ENCODE measurements at places on chromosomes 12 and 14. TPM values are rescaled to one million over a fixed set of nuclear protein-coding genes. Genes with fewer than 3 reads are reported as not detected.

CLEC7A gene
- total RNA-seq: 20.1 TPM

KRT6C gene
- total RNA-seq: not detected

GALNT16 gene
- total RNA-seq: not detected

GRCh38 chr14:98187281-98187680, 1084.7 kb downstream of the BCL11B start:
- no peak for DNase-seq

DNA sequence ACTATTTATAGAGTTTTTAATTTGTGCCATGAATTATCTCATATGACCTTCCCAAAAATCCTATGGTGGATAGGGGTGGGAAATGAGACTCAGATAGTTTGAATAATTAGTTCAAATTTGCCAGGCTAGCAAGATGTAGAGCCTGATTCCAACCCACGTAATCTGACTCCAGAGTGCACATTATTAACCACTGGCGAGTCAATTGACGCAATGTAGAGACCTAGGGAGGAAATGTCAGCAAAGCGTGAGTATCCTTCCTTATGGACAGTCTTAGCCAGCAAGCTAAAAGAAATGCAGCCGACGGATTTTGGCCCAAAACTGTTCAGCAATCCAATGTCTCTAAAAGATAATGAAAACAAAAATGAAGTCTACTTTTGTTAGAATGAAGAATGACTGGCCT, 193.3 kb upstream of the KRR1 start:
- no peak for DNase-seq

DNA sequence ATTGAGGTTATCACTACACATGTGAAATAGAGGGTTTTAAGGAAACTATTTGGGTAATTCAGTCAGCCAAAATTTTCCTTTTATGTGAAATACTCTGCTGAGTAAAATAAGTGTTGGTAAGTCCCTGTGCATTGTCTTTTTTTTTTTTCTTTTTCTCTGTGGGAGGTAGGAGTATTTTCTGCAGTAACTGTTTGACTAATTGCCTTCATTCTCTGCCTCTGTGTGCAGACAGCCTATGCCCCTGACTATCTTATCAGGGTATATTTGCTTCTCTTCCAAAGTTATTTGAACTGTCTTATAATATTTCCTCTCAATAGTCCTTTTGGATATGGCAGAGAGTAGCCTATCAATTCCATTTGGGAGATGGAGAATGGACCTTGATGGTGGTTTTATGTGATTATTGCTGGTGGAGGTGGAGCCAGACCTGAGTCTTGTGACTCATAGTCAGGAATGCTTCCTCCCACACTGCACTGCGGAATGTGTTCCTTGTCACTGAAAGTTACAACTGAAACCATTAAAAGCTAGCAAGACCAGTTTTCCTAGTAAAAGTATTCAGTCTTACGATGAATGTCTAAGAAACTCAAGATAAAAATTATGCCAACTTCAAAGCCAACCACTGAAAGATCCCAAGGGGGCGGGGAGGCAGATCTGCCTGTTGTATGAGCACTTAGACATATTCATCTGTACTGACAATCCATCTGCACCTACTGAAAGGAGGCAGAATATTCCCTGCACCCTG, 40.9 kb upstream of the STXBP6 start:
- DNase-seq: peak; percentile 48

GRCh38 chr12:124442772-124443445, 124.5 kb downstream of the NCOR2 start:
- DNase-seq: no peak

DNA sequence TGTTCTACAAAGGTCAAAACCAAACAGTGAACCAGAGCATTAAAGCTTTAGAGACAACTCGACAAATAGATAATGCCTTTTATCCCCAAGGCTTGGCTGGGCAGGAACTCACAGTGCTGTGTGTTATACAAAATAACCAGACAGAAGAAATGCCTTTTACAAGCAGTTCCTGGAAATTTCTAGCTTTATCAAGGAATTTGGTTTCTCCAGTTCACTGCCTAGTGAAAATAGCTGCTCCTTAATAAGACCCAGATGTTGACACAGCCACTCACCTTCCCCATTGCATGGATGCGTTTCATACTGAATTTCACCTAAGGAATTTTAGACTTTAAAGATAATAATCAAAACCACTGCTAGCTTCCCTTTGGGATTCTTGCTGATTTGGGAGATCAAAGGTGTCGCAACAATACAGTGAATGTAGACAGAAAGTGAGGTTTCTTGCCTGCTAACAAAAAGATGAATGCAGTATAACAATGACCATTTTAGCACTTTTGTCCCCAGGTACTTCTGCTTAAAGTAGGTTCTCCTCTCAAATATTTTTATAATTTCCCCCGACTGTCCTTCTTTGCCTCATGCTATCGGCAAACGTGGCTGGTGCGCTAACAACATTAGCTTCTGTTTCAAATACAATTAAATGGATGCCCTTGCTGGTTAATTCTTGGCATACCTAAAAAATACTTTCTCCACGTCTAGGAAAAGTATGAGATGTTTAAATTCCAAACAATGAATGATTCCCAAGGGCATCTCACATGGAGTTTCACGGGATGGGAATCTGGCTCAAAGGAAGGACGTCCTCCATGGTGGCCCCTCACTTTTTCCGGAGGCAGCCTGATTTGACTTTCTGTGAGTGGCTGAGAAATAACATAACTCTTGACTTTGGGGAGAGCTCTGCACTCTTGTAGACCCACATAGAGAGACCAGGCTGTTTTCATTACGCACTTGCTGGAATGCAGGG, 162.4 kb downstream of the C12orf75 start:
- DNase-seq: no peak

DNA sequence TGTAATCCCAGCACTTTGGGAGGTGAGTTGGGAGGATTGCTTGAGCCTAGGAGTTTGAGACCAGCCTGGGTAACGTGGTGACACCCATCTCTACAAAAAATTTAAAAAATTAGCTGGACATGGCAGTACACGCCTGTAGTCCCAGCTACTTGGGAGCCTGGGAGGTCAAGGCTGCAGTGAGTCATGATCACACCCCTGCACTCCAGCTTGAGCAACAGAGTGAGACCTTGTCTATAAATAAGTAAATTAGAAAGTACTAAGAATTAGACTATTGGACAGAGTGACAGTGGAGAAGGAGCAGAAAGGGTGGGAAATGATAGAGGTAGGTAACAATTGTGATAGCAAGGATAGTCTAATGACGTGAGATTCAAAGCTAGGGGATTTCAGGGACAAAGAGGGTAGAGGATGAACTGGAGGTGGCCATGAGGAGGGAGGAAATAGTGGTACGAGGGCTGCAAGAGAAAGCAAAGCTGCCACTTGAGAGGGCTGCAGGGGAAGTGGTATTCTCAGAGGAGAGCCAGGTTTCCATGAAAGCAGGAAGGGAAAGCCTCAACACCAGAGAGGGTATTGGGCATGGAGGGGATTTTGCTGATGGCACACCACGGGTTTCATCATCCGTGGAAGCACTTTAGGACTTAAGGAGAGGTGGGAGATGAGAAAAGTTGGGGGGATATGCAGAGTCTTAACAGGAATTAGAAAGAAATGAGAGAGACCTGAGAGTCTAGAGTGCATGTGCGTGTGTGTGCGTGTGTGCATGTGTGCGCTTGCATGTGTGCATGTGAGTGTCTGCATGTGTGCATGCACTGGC, 85.6 kb downstream of the SYNE2 start:
- DNase-seq: no peak

GRCh38 chr12:24943947-24944600, 4.8 kb downstream of the BCAT1 start:
- no peak for DNase-seq

- no peak for DNase-seq
These were observed 266.3 kb downstream of the GLT1D1 start for GRCh38 chr12:129119537-129119936.

DNA sequence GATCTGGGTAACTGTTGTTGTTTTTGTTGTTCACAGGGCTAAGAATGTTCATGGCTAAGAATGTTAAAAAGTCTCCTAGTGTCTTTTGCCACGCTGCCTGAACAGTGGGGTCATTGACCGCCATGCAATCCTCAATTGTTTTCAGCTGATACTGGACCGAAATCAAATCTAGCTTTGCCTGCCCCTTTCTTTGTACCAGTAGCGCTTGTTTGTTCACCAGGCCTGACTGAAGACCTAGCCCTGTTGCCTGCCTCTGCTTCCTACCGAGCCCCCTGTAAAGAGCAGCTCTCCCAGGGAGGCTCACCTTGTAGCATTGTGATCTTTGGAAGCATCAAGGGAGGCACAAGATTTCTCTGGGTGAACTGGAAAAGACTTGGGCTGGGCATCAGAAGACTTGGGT, 6.7 kb downstream of the PSEN1 start:
- no peak for DNase-seq

GRCh38 chr12:23236811-23237210, 611.8 kb downstream of the ETNK1 start:
- DNase-seq: no peak

- DNase-seq: no peak
These were observed 10.1 kb downstream of the RNASE6 start for GRCh38 chr14:20791187-20791586.

DNA sequence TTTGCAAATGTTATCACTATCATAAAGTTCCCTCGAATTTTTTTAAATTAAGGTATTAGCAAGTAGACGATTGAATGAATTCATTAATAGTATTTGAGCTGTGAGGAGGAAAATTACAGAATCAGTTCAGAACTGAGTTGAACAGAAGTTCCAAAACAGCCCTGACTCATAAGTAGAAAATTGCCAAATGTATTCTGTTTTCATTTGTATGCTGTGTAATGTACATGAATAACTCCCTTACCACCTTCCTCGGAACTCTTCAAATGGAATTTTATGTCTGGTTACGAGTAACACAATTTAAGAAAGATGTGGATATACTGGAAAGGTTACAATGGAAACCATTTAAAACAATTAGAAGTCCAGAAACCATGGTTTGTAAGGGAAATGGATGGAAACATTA, 283.3 kb upstream of the FAR2 start:
- DNase-seq: no peak

GRCh38 chr14:34098045-34098984, 147.4 kb upstream of the EGLN3 start:
- DNase-seq: peak; percentile 46

DNA sequence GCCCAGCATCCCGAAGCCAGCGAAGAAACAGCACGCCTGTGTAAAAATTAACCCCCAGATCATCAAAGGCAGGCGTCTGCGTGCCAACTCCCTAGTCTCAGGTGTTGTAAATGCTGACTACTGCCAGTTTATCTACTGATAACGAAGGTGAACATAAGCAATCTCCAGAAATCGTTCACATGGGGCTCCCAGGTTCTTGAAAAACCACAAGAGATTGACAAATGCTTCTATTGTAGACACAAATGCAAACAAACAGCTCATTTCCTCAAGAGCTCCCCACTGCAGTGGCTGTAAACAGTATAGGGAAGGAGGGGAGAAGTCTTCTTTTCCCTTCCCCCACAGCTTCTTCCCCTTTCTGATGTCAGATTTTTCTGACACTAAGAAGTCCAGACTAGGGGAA, 5.3 kb upstream of the PLEKHG3 start:
- peak; percentile 84 for DNase-seq

GRCh38 chr14:29847056-29847380, 80.6 kb downstream of the PRKD1 start:
- DNase-seq: no peak

- DNase-seq: peak; percentile 77
These were observed 5.3 kb upstream of the FOXN3 start for GRCh38 chr14:89422181-89422951.

GRCh38 chr14:51867741-51868140, 7.3 kb downstream of the GNG2 start:
- DNase-seq: no peak

- DNase-seq: no peak
These were observed 11.7 kb upstream of the COL2A1 start for GRCh38 chr12:48015954-48016353.

DNA sequence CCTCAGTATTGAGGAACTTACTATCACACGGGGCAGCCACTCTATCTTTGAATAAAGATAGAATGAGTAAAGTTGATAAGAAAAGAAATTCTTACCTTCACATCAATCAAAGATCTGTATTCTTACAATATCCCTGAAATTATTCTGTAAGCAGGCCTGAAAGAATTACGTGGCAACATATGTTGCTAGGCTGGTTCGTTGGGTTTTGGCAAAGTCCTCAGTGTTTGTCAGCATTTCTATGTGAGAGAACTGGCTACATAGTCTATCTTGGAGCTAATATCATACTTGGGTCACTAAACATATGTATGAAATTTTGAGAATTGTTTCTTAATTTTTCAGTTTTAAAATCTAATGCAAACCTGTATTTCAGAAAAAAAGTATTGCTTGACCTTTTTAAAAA, 412.2 kb upstream of the GARIN6 start:
- DNase-seq: no peak

GRCh38 chr12:111434680-111435338, 29.1 kb downstream of the SH2B3 start:
- DNase-seq: peak; percentile 75
